ENCODE measurements at places on chromosomes 4 and X.

DNA sequence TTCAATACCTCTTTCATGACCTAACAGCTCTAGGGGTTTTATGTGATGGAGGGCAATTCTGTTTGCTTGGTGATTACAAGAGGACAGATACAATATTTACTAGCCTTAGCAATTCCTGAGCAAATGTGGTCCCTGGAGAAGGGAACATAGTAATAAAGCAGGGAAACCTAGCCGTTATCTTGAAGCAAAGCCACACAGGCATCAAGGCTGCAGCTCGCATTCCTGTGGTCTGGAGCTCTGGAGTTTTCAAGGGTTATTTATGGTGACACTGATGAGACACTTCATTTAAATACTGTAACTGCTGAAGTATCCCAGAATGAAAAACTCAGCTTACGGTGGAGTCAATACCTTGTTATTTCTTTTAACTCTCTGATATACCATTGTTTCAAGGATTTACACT is 66.8 kb downstream of the AFF2 start:
- no peak for DNase-seq

DNA sequence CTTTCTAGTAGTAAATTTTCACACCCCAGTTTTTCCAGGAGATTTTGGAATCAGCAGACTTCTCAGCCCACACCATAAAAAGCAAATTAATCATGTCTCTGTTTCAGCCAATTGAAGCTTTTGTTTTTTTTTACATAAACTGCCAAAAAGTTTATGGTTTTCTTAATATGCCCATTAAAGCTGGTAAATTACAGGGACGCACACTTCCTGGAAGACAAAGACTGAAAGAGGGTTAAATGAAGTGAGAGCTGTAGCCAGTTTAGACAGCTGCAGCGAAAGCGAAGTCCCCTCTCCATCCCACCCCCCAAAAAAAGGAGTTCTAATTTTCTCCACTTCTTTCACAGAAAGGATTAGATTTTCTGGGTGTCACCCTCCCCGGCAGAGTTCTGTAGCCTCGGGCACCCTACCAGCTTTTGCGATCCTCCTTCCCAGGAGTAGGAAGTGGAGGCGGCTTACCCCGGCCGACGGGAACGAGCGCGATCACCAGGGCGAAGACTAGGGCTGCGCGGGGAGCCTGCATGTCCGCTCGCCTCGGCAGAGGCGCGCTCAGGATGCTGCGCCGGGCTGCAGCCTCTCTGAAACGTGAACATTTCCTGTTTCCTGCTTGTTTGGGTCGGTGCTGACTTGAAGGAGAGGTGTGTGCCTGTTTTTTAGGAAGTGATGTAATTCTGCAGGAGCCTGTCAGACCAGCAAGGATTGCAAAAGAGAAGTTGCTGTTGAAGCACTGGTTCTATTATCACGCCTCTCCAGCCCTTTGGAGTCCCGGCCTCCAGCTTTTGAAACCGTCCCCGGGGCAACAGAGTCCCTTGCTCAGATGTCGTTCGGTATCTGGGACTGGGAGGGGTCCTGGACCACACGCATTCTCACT is at the start of gene TMEM154:
Gene TMEM154 (minus strand): TSS at position 584 of the 868 bp plus-strand sequence. CDS start 64 bp downstream, at position 520.
- no peak for DNase-seq

GRCh38 chr4:100261346-100261745 is 71.1 kb upstream of the DDIT4L start:
- DNase-seq = no peak

GRCh38 chrX:68828740-68829581 is at the start of gene EFNB1:
TSS of gene EFNB1 (plus strand) at chrX:68829021. CDS start at chrX:68829777, 756 bp downstream.
- DNase-seq = peak; percentile 84

- no peak for DNase-seq
These were observed 8.3 kb upstream of the MAP7D3 start for GRCh38 chrX:136259543-136259942.

DNA sequence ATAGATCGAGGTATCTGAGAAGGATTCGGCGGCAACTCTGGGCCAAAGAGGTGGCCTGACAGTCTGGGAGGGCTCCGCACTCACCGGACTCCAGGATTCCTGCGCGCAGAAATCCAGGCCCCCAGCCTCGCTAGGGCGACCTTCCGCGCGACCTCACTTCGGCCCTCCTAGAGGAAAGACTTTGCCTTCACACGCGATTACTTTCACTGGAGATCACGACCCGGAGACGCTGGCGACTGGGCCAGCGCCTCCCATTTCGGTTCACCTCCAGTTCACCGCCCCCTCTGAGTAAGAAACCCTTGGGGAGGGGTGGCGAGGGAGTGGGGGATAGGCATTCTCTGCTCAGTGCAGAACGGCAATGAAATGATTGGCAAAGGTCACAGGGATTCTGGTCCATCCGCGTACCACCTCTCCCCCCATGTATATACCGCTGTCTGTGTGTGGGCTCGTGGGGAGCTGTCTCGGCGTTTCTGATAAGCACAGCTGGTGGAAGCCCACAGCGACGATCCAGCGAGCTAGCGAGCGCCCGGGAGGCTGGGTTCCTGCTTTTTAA is 2.5 kb downstream of the POU3F4 start:
- DNase-seq = no peak

GRCh38 chrX:145751943-145752342 is 65.7 kb upstream of the SLITRK2 start:
- no peak for DNase-seq

DNA sequence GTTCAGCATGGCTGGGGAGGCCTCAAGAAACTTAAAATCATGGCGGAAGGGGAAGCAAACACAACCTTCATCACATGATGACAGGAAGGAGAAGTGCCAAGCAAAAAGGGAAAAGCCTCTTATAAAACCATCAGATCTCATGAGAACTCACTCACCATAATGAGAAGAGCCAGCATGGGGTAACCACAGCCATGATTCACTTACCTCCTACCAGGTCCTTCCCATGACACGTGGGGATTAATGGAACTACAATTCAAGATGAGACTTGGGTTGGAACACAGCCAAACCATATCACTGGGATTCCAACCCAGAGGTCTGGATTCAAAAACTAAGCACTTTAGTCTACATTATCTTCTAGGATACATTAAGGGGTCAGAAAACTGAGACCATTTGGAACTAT is 609.6 kb upstream of the SPANXN1 start:
- no peak for DNase-seq

DNA sequence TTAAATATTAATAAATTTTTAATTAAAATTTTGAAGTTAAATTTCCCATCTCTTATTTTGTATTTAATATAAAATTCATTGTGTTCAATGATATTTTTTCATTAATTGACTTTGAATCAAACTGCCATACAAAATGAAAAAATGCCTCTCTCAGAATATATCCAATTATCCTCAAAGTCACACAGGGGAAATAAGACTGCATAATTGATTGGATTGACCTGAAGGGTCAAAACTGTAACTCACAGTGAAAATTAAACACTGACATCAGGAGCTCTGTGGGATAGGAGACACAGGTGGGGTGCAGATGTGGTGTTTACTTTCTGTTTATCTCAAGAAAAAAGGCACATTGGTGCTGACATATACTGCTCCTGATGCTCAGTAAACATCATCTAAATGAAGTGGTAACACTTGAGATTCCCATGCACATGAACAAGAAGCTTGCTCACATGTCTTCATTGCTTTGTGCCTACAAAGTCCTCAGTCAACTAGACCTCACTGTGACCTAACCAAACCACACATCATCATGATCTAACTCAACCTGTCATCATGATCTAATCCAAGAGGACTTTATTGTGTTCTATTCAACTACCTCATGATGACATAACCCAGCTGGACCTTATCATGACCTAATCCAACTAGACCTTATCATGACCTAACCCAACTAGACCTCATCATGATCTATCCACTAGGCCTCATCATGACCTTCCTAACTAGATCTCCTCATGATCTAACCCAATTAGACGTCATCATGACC is 83.7 kb downstream of the DHRSX start:
- DNase-seq = no peak

- no peak for DNase-seq
These were observed 89.1 kb downstream of the LARP7 start for GRCh38 chr4:112726041-112726440.

DNA sequence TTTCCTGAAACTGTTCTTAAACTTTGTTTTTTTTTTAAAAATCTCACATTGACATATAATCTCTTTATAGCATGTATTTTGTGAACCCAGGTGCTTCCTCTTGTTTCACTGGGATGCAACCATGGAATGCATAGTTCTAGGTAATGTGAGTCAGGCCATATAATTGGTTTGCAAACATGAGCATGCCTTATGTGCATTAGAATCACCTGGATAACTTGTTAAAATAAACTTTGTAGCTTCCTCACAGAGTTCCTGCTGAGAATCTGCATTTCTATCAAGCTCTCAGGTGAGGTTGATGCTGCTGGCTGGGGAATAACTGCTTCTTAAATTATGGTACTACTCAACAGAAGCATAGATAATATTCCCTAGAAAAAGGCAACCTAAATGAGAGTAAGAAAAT is 940.3 kb upstream of the LCORL start:
- DNase-seq = no peak

GRCh38 chr4:5191831-5192230 is 140.6 kb downstream of the STK32B start:
- DNase-seq = no peak

GRCh38 chr4:52926196-52926974 is 64.3 kb downstream of the RASL11B start:
- DNase-seq = no peak

DNA sequence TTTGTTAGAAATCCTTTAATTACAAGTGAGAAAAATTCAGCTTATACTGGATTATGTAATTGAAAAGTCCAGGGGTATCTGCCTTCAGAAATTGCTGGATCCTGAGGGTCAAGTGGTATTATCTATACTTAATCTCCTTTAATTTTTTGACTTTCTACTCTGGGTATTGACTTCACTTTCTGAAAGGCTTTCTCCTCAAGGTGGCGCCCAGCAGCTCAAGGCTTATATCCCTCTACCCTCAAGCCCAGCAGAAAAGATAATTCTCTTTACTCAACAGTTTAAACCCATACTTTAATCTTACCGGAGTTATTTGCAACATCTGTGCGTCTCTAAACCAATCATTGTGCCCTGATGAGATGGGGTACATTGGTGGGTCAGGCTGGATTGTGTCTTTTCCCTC is 129.5 kb downstream of the LARP7 start:
- no peak for DNase-seq

- DNase-seq = no peak
These were observed 16.1 kb upstream of the AMBN start for GRCh38 chr4:70575964-70576363.

GRCh38 chr4:144355811-144356757 is 215.6 kb upstream of the GYPA start:
- DNase-seq = no peak

DNA sequence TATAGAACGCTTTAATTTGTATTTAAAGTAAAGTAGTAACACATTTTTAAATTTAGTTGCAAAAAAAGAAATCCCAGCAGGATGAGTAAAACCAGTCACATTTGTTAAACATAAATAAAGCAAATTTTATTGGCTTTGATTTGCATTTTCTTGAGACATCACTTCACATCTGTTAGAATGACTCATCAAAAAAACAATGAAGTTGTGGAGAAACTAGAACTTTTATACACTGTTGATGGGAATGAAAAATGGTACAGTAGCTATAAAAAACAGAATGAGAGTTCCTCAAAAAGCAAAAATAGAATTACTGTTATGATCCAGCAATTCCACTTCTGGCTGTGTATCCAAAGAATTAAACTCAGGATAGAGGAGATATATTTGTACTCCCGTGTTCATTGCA is 454.0 kb upstream of the KLHL4 start:
- no peak for DNase-seq

DNA sequence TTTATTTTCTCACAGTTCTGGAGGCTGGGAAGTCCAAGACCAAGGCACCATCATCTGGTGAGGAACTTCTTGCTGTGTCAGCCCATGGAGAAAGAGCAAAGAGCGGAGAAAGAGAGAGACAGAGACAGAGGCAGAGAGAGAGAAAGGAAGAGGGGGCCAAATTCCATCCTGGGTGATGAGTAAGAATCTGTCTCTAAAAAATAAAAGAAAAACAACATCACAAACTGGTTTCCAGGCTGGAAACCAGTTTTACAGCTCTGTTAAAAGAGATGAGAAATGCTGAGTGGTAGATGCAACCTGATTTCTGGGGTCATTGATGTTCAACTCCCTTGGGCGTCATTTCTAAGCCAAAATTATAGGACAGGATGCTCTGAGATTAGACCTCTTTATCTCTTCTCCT is 72.9 kb downstream of the SHOX start:
- no peak for DNase-seq

DNA sequence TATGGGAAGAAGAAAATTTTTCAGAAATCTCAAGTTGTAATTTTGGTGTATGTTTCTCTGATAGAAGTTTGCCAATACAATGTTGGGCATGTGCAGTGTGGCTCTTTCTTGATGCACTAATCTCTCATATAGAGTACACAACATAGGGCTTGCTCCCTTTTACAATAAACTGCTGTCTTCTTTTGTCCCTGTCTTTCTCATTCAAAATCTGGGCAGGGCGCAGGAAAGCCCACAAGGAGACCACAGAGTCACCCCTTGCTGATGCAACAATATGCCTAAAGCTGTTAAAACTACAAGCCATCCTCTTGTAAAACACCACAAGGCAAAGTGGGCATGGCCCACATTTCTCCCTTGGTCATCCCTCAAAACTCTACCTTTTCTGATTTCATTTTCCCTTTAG is 63.4 kb upstream of the TBC1D9 start:
- no peak for DNase-seq
